ENCODE measurements at places on chromosomes 1 and 21. TPM values are rescaled to one million over a fixed set of nuclear protein-coding genes. Genes with fewer than 3 reads are reported as not detected.

DNA sequence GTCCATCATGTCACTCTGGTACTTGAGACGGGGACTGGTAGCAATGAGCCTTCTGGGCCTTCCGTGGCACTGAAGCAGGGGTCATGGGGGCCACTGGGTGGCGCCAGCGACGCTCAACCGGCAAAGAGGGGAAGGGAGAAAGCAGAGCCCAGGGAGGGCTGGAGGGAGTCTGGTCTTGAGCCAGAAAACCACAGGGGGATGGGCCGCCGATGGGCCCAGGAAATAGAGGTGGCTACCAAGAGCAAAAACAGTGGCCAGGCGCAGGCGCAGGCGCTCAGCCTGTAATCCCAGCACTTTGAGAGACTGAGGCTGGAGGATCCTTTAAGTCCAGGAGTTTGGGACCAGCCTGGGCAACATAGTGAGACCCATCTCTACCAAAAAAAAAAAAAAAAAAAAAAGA is 21.8 kb downstream of the EXOC8 start:
- no peaks in the 10 kb centered on the region for H3K4me1 ChIP-seq
- no peak overlapping the region for H3K27ac ChIP-seq
- no peak for DNase-seq

DNA sequence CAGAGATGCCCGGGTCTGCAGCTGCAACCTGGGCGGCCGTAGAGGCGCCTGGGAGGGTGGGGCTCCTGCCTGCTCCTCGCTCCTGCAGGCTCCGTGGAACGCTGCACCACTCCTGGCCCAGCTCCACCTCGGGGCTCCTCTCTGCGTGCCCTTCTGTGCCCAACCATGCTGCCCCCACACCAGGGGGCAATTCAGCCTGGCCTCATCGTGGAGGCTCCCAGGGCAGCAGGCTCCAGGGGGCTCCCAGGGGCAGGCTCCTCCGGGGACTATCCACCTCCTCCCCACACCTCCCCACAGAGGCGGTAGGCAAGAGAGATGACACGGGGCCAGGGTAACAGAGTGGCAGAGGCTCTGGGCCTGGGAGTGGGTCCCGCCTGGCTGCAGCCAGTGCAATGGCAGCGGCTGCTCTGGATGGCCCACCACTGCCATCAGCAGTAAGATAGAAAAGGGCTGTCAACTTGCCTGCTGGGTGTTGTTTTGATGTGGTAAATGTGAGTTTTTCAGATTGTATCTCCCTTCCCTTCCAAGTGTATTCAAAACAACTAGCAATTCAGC is 22.4 kb upstream of the LRRC8C start:
- H3K4me1 ChIP-seq = no peaks in the 10 kb centered on the region
- H3K27me3 ChIP-seq = no peaks in the 10 kb centered on the region
- no peak for DNase-seq
- H3K27ac ChIP-seq = no peak overlapping the region

The C1orf56 gene
- total RNA-seq = 11.0 TPM

- peaks cover 12% of the 10 kb centered on the region for H3K4me1 ChIP-seq
- H3K36me3 ChIP-seq = no peaks in the 10 kb centered on the region
- H3K27me3 ChIP-seq = no peaks in the 10 kb centered on the region
- H3K4me3 ChIP-seq = peak overlapping the region; percentile 51
These were observed 576 bp downstream of the ZFP69 start for GRCh38 chr1:40477678-40478053.

The FCRLB gene
- total RNA-seq = 2.4 TPM

DNA sequence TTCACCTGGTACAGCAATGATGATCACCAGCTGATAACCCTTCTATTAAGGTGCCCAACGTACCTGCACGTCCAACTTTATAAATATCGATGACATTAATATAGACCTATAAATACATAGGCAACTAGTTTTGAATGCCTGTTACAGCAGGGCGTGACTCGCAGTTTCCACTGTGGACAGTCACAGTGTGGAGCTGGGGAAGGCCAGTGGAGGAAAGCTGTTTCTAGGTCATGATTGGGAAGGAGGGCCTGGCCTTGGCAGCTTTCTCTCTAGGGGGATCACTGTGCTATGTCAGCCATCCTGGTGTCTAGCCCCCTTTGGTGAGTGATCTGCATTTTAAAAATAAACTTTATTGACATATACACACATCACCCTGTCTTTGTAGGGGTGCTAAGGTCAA is 4.4 kb upstream of the PRDM15 start:
- no peak overlapping the region for H3K4me3 ChIP-seq
- peaks cover 2% of the 10 kb centered on the region for H3K36me3 ChIP-seq
- DNase-seq = no peak
- no peak overlapping the region for H3K27ac ChIP-seq

The WNT9A gene
- total RNA-seq = 1.9 TPM

DNA sequence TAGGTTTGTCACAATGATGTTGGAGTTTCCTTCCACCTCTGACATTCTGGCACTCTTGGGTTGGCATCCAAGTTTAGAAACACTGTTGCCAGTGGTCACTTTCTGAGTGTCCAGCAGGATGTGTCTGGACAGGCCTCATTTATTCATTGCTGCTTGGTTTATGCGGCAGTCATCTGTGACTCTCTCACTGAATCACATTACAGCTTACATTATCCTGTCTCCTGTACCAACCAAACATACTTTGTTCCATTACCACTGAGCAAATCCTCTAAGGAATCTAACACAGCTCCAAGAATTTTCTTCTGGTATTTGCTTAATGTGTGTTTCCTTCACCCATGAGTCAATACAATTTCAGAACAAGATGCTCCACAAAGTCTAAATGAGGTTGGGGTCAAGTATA is 19.9 kb downstream of the SGIP1 start:
- no peak for DNase-seq
- H3K27ac ChIP-seq = no peak overlapping the region
- peaks cover 8% of the 10 kb centered on the region for H3K4me1 ChIP-seq

GRCh38 chr1:78519446-78519845 is 28.7 kb downstream of the PTGFR start:
- no peaks in the 10 kb centered on the region for H3K4me1 ChIP-seq
- no peak overlapping the region for H3K27ac ChIP-seq
- no peak for DNase-seq
- H3K4me3 ChIP-seq = no peak overlapping the region

- no peak for DNase-seq
- H3K4me1 ChIP-seq = peaks cover 3% of the 10 kb centered on the region
- H3K4me3 ChIP-seq = no peak overlapping the region
These were observed 25.7 kb downstream of the TENT5C start for GRCh38 chr1:117631359-117632160.

GRCh38 chr1:28865997-28866650 is 48.2 kb upstream of the EPB41 start:
- no peak for DNase-seq
- peaks cover 2% of the 10 kb centered on the region for H3K27me3 ChIP-seq
- H3K27ac ChIP-seq = no peak overlapping the region
- H3K36me3 ChIP-seq = no peaks in the 10 kb centered on the region
- H3K4me3 ChIP-seq = no peak overlapping the region
- no peaks in the 10 kb centered on the region for H3K4me1 ChIP-seq

DNA sequence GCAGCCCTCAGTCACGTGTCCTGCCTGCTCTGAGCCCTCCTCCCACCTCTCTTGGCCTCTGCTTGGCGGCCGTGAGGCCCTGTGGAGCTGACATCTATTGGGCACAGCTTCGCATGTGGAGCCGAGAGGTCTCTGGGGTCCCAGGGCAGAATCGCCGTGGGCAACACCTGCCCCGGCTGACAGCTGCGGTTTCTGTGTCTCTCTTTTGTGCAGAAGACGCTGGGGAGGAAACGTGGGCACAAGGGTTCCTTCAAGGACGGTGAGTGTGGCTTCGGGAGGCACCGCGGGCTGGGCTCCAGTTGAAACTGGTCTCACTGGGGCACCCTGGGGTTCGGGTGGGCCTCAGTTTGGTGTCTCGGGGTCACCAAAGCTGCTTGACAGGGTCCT is 11.5 kb downstream of the ARHGEF16 start:
- no peak for DNase-seq
- no peaks in the 10 kb centered on the region for H3K27me3 ChIP-seq
- no peaks in the 10 kb centered on the region for H3K36me3 ChIP-seq
- peaks cover 36% of the 10 kb centered on the region for H3K4me1 ChIP-seq
- H3K27ac ChIP-seq = peak overlapping the region; percentile 84

The TMEM82 gene
- not detected for total RNA-seq
